Cardiac septum (tissue), 1 donor: ENCODE measurements at places on chromosomes 16 and 17. TPM values are rescaled to one million over a fixed set of nuclear protein-coding genes. Genes with fewer than 3 reads are reported as not detected.

DNA sequence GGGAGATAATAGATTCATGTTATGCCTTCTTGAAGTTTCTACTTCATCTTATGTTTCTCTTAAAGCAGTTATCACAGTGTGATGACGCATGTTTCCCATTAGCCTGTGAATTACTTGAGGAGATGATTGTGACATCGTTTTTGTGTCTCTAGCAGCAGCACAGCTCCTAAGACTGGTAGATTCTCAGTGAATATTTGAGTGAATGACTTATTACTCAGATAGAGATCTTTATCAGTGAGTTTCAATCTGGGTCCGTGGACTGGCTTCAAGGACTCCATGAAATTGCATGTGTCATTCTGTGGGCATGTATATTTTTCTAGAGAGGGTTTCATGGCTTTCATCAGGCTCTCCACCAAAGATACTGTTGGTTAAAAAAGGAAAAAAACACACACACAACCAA lies 29.9 kb downstream of the YPEL2 start:
- DNase-seq: no peak

DNA sequence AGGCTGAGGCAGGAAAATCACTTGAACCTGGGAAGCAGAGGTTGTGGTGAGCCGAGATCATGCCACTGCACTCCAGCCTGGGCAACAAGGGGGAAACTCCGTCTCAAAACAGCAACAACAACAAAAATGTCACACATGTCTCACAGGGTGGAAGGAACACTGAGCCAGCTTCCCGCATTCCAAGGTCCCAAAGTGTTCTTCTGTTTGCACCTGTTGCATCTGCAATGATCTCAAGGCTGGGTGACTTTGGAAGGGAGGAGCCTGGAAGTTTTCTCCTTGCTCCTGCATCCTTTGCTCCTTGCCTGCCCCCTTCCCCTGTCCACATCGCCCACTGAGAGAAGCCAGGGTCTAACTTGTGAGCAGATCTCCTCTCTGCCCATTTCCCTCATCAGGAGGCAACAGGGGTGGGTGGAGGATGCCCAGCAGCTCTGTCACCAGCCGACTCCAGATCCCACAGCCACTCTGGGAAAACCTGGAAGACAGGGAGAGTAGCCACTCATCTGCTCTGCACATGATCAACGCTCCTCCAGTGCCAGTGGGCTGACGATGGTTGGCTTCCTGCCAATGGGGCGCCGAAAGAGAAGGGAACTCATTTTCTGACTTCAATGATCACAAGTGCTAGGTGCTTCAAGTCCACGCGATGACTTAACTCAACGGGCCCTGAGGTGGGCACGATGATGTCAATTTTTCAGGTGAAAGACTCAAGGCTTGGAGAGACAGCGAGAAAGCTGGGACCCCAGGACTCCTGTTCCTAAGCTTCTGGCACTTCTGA lies 12.6 kb downstream of the CHST6 start:
- DNase-seq: no peak

Gene TANGO6
- total RNA-seq: 10.5 TPM

Gene B4GALNT2
- total RNA-seq: 0.03 TPM

DNA sequence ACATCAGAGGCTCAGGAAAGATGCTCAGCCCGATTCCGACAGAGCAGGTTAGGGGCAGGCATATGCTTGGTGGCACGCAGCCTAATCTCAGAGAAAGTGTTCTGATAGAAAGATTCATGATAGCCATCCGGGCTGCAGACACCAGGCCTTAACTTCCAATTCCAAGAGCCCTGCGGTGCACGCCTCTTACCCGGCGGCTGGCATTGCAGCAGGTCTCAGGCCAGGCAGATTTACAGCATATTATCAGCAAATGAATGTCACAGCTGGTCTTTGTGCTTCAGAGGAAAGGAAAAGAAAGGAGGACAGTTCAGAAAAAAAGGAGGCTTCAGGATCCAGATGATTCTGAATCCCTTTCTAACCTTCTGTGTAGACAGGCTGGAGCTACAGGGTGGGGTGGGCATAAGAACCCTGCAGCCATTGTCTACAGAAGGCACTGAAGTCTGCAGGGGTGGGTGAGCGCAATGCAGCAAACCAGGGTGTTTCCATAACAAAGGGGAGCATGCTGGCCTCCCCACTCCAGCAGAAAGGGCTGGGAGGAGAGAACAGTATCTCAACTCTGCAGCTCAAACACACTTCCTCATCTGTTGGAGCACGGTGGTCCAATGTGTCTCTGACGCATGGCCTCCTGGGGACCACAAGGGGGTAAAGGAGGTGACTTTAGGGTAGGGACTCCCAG lies 277.4 kb upstream of the XYLT1 start:
- DNase-seq: no peak

Gene PDPR
- 22.5 TPM for total RNA-seq

Gene SLFN14
- 0.08 TPM for total RNA-seq

DNA sequence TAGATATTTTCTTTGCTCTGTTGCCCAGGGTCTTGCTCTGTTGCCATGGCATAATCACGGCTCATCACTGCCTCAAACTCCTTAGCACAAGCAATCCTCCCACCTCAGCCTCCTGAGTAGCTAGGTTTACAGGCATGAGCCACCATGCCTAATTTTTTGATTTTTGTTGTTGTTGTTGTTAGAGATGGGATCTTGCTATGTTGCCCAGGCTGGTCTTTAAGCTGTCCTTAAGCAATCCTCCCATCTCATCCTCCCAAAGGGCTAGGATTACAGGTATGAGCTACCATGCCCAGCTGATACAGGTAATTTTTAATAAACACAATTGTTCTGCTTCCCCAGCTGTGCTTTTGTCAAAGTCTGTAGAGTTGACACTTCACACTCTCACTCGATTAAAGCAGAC lies 159.3 kb downstream of the PARN start:
- no peak for DNase-seq

- DNase-seq: no peak
Measured at GRCh38 chr17:30095507-30096244, 20.9 kb upstream of the NSRP1 start.

DNA sequence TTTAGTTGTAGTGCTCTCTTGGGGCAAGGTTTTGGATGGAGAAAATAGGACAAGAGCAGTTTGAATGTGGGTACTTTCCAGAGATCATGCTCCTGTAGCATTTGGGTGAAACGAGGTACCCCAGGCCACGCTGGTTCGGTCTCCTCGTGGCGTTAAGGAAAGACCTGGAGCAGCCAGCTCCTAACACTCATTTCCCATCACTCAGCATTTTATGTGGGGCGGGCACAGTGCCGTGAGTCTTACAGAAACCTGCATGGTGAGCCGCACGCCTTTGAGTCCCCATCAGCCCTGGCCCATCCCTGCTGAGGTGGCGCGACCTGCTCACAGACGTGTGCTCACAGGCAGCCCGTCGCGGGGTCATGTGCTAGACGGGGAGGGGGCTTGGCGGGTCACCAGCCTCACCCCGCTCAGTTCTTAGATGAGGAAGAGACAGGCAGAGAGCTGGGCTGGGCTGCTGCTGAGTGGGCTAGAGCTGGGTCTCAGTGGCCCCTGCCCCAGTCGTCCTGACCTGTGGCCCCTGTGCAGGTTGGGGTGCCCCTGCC lies 37.3 kb downstream of the TBCD start:
- DNase-seq: no peak

DNA sequence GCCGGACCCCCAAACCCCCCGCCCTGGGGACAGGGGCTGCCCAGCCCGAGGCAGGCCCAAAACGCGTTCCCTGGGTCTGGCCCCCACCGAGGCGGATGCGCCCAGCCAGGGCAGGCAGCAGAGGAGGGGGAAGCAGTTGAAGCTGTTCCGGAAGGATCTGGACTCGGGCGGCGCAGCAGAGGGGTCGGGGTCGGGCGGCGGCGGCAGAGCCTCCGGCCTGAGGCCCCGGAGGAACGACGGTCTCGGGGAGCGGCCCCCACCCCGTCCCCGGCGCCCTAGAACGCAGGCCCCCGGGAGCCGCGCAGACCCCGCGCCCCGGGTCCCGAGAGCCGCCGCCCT lies 22.9 kb upstream of the ZFPM1 start:
- no peak for DNase-seq

DNA sequence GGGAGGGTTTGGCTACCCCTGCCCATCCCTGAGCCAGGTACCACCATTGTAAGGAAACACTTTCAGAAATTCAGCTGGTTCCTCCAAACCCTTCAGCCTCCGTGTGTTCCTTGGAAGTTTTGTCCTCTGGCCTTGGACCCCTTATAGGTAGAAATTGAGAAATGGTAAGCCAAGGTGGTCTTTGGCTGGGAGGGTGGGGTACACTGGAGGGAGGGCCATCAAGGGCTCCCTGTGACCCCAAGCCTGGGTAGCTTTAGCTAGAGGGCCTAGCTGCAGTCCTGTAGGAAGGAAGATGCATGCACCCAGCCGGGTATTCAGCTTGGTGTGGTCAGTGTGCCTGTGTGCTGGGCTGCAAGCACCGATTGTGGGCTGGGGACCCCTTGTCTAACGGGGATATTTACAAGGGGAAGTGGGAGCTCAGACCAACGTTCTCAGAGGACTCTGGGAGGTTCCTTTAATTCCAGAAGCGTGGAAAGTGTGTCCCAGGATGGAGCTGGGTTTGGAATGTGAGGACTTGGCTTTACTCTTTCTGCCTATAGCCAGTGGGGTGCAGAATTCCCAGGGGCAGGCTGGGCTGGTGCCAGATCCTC lies 6.8 kb downstream of the NAT9 start:
- DNase-seq: peak; percentile 51

DNA sequence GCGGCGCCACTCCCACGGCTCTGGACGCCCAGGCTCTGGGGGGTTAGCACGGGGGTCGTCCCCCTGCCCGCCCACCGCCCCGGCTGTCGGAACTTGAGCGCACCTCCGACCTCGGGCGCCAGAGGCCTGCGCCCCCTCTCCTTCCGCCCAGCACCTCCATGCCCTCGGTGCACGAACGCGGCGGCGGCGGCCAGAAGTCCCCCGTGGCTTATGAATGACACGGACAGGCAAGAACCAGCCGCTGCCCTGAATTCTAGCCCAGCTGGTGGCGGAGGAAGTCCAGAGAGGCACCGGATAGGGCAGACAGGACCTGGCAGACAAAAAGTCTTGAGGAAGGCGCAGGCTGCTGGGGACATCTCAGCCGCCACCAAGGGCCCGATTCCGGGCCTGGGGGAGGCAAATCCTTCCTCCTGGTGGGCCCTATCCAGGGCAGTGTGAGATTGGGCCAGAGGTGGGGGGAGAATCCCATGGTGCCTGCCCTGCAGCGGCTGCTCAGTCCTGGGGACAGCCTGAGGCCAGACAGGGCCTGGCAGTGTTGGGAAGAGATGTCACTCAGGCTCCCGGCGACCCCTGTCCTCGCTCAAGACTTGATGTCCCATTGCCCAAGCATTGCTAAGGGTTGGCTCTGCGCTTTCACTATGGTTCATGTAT lies 897 bp upstream of the CYGB start:
- no peak for DNase-seq

DNA sequence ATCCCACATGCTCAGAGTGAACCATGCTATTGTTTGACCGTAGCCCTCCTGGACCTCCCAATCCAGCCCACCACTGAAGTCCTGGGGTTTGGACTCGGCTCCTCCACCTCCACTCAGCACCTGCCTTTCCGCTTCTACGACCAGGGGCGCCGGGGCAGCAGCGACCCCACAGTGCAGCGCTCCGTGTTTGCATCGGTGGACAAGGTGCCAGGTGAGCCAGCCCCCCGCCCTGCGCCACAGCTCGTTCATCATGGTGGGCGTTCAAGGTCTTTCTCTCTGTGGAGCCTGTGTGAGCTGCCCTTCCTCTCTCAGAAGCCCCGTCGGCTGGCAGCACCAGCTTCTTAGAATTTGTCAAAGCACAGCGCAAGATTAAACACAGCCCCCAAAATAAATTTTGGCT lies 130.1 kb downstream of the SOCS1 start:
- DNase-seq: no peak

Gene CIITA
- 7.2 TPM for total RNA-seq

Gene SLC6A2
- total RNA-seq: not detected

Gene ITGAD
- not detected for total RNA-seq

GRCh38 chr16:81040842-81041241 lies 5.2 kb downstream of the ATMIN start:
- DNase-seq: no peak

DNA sequence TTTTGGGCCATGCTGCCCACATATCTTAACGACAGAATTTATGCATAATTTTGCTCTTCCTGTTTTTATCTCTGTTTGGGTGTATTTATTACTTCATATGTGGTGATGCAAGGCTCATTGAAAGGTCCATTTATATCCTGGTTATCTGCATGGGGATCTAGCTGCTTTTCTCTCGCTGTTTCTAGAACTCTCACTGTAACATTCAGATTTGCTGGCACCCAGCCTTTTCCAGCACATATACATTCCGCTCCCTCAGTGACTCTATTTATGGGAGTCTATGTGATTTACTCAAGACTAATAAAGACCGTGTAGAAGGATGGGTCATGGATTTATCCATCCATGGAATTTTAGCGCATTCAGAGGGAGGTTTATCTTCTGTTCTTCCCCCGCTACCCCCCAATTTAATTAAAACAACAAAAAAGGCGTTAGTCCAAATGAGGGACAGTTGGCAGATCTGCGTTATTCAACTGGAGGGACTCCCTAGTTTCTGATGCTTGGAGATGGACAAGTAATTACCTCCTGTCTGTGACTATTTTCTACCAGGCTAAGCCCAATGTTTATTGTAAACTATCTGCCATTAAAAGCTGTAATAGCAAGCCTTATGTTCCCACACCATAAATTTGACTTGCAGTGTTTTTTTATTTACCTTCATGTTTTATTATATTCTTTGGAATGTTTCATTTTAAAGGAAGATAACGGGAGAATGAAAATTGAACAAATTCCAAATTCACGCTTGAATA lies 19.8 kb upstream of the MARCHF10 start:
- no peak for DNase-seq

DNA sequence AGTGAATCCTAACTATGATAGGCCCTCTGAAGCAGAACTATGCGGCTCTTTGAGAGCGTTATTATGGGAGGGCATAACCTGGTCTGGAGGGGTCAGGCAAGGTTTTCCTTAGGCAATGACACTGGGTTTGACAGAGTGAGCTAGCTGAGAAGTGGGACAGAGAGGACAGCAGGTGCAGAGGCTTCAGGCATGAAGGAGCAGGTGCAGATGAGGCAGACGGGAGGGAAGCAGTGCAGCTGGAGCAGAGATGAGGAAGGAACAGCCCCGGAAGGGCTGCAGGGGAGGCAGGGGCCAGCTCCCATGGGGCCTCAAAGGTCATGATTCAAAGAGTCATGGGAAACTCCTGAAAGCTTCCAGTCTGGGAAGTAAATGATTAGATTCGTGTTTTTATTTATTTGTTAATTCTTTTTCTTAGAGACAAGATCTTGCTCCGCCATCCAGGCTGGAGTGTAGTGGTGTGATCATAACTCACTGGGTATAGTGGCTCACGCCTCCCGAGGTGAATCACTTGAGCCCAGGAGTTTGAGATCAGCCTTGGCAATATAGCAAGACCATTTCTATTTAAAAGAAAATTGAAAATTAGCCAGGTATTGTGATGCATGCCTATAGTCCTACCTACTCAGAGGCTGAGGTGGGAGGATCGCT lies 5.4 kb downstream of the MARCHF10 start:
- no peak for DNase-seq

Gene RUSF1
- 32.6 TPM for total RNA-seq
